G401 (cell line): ENCODE measurements at places on chromosomes 2 and 18.

DNA sequence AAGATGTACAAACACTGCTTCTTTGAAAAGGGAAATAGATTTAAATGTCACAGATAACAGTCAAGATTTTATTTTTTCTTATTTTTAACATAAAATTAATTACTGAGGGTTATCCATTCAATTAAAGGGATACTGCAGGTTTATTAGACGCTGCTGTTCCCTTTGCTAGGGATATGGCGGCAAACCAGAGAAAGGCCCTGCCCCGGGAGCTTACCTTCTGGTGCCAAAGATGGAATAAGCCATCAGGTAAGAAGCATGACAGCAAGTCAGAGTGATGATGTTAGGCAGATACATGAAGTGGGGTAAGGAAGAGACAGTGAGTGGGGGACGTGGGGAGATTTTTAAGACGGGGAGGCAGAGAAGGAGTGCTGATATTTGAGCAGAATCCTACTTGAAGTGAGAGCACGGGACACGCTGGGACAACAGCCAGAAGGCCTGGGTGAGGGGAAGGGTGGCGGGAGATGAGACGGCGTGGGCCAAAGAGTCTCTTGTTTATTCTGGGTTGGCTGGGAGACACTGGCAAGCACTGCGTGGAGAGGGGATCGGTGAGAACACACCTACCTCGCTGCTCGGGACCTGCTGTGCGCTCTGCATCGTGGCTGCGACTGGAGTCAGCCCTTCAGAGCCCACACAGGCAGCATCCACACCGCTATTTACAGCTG lies 250.5 kb upstream of the TMEM200C start:
- DNase-seq = no peak

DNA sequence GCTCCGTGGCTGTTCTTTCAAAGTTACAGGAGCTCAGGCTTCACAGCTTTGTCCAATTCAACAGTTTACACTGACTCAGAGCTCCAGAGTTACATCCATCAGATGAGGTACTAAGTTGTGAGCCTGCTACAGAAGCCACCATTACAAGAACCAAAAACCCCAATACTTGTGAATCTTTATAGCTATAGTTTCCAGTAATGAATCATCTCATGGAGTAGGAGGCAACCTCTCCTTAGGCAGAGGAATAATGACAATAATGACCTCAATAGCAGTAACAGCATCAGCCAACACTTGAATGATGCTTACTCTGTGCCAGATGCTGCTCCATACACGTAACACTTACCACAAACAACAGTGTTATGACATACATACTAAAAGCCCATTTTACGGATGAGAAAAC lies 3.6 kb downstream of the ZC3H8 start:
- no peak for DNase-seq

GRCh38 chr18:78762753-78763152 lies 216.9 kb upstream of the SALL3 start:
- no peak for DNase-seq

GRCh38 chr2:216279459-216279858 lies 92.8 kb downstream of the MARCHF4 start:
- DNase-seq = no peak

GRCh38 chr2:105454801-105455485 lies 56.1 kb upstream of the FHL2 start:
- peak; percentile 15 for DNase-seq

- DNase-seq = peak; percentile 36
Observed at GRCh38 chr18:75218065-75218923, 7.7 kb downstream of the TSHZ1 start.

DNA sequence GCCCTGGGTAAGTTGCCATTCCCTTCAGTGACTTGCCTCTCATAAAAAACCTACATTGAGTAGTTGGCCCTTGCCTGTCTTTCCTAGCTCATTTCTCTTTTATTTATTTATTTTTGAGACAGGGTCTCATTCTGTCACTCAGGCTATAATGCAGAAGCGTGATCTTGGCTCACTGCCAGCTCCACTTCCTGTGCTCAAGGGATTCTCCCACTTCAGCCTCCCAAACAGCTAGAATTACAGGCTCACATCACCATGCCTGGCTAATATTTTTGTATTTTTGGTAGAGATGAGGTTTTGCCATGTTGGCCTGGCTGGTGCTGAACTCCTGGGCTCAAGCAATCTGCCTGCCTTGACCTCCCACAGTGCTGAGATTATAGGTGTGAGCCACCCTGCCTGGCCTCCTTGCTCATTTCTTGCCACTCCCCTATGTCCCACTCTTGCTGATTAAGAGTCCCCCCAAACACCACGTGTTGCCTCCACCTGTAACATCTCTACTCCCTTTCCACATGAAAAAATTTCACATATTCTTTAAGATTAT lies 12.6 kb downstream of the EVA1A start:
- DNase-seq = no peak

DNA sequence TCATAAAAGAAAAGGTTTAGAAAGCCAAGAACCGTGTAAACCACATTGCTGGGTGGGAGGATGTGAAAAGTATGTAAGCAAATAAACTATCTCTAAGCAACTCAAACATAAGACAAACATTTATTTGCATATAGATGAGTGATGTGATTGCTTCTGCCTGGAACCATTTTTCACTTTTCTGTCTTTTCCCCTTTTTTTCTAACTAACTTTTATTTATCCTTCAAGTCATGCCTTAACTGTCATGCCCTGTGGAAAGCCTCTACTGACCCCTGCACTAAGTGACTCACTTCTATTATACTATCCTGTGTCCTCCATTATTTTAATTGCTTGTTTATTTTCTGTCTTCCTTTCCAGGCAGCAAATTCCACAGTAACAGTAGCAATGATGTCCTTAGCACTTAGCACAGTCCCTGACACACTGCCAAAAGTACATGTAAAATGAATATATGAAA lies 87.5 kb upstream of the CTAGE1 start:
- DNase-seq = no peak

DNA sequence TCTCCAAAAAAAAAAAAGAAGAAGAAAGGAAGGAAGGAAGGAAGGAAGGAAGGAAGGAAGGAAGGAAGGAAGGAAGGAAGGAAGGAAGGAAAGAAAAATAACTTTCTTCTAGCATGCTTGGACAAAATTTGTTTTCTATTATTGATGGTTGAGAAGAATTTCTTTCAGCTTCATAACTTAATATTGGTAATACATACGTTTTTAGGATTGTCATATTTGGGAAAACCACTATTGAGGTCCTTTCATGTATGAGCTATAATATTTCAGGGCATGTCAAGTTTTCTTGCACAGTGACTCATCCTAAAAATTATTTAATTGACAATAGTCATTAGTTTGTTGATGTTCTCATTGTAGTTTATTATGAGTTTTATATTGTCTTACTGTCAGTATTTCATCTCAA lies 66.4 kb upstream of the PKDCC start:
- DNase-seq = no peak

DNA sequence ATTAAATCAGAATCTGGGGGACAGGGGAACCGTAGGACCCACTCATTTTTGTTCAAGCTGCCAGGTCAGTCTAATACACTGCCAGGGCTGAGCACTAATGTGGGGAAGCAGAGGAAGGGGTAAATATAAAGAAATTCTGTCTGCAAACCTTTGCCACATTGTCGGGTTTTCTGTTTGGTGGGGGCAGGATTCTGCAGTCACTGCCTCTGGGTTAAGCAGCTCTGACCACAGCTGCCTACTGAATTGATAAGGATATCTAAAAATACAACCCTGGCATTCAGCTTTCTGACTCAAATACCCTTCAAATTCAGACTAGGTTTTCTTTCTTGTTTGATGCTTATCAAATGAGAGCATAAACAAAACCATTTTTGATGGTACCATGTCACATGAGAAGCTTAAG lies 6.0 kb downstream of the DNER start:
- no peak for DNase-seq

DNA sequence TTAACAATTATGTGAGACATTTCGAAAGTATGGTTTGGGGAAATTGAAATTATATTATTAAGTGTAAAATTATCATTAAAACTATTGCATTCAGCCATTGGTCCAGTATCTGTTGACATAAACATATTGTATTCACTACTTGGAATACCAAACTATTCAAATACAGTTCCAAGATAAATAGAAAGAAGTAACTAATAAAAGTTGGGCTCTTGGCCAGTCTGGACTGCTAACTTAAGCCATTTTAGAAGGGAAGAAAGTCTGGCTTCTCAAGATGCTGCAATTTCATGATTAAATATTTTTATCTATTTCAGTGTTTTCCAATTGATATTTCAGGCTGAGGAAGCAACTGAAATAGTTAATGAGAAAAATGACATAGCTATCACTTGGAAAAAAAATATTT lies 109.8 kb upstream of the CHRNA1 start:
- no peak for DNase-seq

DNA sequence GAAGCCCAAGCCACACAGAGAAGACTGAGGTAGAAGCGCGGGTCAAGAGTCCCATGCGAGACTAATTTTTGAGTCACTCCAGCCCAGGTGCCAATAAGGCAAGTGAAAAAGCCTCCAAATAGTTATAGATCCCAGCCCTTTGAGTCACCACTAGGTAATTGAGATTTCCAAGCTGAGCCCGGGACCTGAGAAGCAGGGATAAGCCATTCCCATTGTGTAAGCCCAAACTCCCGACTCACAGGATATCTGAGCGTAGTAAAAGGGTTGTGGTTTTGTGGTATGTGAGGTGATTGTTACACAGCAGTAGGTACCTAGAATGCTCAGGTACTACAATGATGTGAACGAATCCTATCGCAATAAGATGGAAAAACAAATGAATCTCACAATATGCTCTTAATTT lies 560.7 kb downstream of the DSC3 start:
- DNase-seq = no peak

DNA sequence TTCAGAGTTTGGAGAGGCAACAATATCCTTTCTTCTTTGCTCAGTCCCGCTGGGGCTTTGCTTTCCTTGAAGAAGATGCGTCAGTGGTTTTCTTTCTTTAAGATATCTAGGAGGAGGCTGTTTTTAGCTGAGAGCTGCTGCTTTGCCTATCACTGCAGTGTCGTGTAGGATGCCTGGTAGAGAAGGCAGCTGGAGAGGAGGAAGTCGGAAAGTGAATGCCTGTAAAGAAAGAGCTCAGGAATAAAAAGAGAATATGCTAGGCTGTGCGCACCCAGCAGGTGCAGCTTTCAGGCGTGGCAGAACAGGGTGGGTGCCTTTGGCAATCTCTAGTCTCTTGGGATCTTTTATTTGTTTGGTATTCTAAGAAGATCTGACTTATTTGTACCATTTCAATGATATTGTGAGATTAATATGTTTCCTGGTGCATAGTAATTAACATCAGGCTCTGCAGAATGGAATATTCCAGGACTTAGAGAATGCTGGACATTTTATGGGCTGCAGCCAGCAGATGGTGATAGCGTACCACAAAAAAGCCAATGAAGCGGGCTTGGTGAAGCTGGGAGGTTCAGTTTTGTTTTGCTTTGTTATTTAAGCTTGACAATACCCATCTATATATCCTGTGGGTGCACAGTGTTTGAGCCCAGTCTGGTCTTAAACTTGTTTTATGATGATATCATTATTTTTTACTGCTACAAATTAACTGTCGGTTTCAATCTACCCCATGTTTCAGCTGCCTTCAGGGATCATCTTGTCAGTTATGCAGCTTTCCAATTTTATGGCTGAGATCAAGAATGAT lies 34.9 kb downstream of the CAVIN2 start:
- DNase-seq = peak; percentile 84

DNA sequence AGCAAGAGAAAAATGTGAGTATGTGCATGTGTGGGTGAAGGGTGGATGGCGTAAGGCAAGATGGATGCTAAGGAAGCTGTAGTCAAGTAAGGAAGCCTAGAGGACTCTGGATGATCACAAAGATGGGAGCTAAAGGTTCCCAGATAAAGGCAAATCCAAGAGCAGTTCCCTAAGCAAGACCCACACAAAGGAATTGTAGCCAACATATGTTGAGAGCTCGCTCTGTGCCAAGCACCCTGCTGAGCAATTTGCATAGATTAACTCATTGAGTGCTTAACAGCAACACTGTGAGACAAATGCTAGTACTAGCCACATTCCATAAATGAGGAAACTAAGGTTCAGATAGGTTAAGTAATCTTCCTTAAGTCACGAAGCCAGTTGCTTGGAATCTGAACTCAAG lies 132.6 kb downstream of the C1D start:
- DNase-seq = no peak

DNA sequence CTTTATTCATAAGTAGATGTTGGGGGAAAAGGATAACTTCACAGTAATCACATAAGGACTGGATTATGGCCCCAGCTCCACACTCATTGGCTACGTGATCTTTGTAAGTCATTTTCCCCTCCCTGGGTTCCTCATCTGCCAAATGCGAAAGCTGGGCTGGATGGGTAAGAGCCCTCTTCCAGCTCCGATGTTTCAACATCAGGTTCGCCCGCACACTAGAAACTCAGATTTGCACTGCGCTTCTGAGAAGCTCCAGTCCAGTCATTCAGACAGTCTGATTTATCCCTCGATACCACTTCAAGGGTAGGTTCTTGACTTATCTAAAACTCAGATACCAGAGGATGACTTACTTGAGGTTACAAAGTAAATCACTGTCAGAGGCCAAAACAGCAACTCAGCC lies 31.0 kb upstream of the RMDN2 start:
- DNase-seq = no peak

DNA sequence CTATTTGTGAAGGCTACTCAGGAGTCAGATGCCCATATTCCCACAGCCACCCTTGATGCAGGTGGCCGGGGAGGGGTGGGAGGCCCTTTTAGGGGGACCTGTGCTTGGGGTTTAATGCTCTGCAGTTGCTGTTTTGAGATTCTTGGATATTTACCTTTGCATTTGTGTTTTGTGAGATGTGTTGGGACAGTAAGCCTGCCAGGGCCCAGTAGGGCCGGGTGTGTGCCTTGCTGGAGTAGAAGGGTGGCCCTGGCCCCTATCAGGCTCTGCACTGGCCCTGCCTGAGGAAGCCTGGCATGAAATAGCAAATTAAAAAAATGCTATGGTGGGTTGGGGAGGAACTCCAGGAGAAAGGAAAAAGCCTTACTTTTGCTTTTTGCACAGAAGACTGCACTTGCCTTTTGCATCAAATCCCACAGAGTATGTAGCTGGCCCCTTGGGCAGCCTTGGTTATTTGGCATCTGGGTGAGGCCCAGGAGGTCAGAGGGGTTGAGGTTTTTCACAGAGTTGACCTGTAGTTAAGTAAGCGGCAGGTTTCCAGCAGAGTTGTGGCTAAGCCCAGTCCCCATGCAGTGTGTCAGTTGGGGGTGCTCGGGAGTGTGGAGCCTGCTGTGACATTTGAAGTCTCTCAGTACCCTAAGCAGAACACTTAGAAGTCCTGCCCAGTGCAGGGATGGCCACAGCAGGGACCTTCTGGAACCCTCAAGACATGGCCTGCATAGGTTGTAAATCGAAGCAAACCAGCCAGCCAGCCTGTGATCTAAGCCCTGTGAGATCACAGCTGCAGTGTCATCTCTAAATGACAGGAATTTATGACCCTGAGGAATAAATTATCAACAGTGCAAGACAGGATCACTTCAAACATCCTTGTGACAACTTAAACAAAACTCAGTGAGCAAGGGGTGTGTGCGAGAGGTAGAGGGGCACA lies 68.8 kb downstream of the SH3RF3 start:
- no peak for DNase-seq

DNA sequence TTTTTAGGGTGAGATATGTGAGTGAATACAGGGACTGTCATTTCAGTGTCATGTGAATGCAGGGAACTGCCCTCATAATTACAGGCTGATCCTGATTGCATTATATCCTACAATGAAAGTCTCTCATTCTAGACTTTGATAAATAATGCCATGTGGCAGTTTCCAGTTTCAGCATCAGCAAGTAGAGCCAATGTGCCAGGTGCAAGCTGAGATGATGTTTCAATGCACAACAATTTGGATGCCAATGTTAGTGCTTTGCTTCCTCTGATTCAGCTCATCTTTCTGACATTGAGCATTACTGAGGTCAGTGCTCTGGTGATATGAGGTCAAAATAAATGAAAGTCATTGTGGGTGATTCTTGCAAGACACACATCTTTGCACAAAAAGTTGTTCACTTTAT lies 63.7 kb upstream of the TFPI start:
- no peak for DNase-seq

- DNase-seq = no peak
Observed at GRCh38 chr2:193476171-193476800, 1281.6 kb upstream of the TMEFF2 start.
